D721Med (cell line): ENCODE measurements at places on chromosomes 6 and 20.

- no peak for DNase-seq
These were observed 29.1 kb upstream of the CSNK2A1 start for GRCh38 chr20:572727-573126.

- DNase-seq: no peak
These were observed 11.0 kb downstream of the RRBP1 start for GRCh38 chr20:17671011-17671410.

DNA sequence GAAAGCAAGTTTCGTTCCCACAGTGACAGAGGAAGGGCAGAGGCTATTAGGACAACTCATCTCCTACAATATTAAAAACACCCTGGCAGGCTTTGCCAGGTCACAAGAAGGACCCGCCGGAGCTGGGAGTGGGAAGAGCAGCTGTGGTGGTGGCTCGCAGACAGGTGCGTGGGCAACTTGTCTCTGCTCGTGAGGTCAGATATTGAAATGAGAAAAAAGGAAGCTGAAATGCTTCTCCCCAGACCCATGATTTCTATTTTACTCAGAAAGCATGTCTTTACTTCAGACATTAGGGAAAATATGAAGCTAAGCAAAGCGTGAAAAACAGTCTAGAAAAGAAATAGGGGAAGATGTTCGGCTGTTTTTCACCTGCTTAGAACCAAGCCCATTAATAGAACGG is 166.3 kb upstream of the EEF1E1 start:
- DNase-seq: no peak

GRCh38 chr6:4788482-4788881 is 12.3 kb downstream of the CDYL start:
- no peak for DNase-seq

DNA sequence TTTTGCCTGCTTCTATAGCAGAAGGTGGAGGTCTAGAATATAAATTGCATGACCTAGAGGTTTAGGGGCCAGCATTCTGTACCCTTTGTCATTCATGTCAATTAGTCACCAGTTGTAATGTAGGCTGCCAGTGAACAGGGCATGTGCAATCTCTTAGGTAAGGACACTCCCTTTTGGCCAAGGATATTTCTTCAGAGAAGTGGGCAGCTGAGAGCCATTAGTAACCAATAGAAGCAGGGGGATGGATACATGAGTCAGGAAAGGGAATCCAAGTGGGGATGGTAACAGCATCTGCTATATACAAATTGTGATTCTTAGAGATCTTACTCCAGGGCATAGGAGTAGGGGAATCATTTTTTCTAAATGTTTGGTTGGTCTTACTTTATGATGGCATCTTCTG is 494.2 kb upstream of the JAG1 start:
- DNase-seq: no peak

GRCh38 chr20:62236766-62237513 is 1.4 kb upstream of the OSBPL2 start:
- DNase-seq: no peak

- no peak for DNase-seq
These were observed 42.3 kb downstream of the ANKEF1 start for GRCh38 chr20:10077081-10077471.

GRCh38 chr6:139679516-139680179 is 305.2 kb upstream of the CITED2 start:
- no peak for DNase-seq

- no peak for DNase-seq
These were observed 58.6 kb downstream of the SYNJ2 start for GRCh38 chr6:158040051-158040803.

GRCh38 chr20:62485062-62485700 is 9.4 kb upstream of the GATA5 start:
- no peak for DNase-seq

GRCh38 chr6:133415262-133415661 is 174.1 kb downstream of the EYA4 start:
- DNase-seq: no peak

GRCh38 chr6:23522792-23523547 is 603.0 kb upstream of the NRSN1 start:
- no peak for DNase-seq

- DNase-seq: no peak
These were observed 83.5 kb downstream of the TTLL2 start for GRCh38 chr6:167408235-167408869.

- no peak for DNase-seq
These were observed 87.8 kb downstream of the KIF16B start for GRCh38 chr20:16485401-16485800.

DNA sequence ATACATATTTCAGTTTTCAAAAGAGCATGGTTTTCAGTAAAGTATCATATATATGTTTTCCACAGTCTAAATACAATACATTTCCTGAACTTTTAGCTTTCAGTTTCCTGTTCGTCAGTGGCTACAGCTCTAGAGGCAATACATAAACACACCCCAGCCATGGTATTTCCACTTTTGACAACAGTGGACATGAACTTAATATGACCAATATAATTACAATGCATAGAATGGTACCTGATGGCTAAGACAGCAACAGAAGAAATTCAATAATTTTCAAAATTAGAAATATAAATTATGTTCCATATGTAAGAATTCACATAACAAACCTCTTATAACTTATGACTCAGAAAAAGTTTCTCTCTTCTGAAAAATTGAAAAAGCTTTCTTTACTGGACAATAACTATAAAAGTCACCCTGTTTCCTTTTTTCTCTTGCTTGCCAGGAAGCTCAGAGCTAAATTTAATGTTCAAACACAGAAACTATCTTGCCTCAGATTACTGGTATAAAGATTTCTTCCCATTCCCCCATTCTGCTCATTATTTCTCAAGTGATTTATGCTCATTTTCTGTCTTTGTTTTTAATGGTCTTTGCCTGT is 19.2 kb downstream of the FKBP5 start:
- no peak for DNase-seq

DNA sequence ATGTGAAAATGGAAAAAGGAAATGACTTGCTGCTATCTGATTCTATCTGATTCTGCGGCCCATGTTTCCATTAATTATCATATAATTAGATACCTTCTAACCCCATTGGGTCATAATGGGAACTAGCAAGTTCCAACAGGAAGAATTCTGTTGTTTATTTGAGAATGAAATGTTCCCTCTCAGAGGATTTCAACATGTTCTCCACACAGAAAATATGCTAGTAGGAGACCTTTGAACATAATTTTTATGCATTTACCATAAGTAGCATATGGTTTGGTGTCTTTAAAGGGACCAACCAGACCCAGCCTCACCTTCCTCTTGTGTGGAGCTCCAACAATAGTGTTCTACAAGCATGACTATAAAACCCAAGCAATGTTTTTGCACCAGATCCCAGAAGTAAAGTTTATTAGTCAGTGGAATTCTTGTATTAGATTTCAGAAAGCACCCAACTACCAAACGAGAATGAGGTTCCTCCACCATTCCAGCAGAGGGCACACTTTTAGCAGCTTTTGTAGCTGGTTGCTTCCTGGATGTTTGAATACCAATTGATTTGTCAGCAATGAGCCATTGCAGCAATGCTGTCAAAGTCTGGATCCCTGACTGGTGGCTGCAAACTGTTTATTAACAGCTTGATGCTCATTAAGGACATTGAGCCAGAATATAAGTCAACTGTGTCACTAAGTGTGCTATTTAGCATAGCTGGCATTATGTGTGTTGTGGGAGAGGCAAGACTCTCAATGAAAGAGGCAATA is 143.6 kb upstream of the GJE1 start:
- no peak for DNase-seq

DNA sequence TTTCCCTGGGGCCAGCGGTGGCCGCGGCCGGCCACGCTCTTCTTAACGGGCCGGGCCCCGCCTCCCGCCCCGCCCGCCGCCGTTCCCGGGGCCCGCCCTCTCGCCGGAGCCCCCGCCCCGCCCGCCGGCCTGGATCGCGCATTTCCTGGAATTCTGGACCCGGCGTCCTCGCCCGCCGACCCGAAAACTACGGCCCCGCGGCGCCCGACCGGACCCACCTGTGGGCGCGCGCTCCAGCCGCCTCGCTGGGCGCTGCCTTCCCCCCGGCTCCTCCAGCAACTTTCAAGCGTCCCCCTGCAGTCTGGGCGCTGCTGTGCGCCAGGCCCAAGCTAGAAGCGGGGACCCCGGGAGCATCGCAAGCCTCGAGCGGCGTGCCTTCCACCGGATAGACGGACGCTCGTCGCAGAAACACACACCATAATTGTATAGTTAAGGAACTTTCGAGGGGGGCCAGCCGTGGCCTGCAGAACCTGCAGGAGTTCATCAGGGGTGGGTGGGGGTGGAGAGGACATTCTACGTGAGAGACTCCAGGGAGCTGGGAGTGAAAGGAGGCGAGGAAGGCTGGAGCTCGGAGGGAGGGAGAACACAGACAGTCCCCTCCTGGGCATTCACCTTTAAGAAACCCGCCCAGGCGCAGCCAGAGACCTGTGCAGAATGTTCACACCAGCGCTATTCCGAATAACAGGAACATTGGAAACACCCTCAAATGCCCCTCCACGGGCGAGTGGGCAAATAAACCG is at the start of gene ADA:
Gene ADA, minus strand, starts transcription at position 16 of the 740 bp plus-strand sequence. CDS start 92 bp downstream, outside the sequence.
- peak; percentile 28 for DNase-seq

GRCh38 chr6:54013966-54014365 is 97.3 kb upstream of the MLIP start:
- DNase-seq: no peak

GRCh38 chr20:12687476-12687875 is 321.3 kb upstream of the SPTLC3 start:
- DNase-seq: no peak

DNA sequence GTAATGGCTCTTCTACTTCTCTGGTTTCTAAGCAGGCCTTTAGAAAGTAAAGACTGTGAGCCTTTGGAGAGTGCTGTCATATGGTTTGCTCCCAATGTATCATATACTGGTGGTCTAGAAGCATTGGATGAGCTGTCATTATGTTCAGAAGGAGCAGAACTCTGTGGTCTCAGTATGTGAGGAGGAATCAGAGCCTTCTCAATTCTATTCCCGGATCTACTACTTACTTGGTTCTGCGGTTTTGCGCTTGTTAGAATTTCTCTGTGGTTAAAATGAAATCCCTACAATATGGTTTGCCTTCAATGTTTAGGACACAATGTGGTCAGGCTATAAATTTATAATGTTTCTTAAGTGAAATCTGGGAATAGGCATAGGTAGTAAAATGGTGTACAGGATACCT is 64.6 kb downstream of the RWDD2A start:
- DNase-seq: no peak

GRCh38 chr6:101462576-101462975 is 69.1 kb downstream of the GRIK2 start:
- no peak for DNase-seq

DNA sequence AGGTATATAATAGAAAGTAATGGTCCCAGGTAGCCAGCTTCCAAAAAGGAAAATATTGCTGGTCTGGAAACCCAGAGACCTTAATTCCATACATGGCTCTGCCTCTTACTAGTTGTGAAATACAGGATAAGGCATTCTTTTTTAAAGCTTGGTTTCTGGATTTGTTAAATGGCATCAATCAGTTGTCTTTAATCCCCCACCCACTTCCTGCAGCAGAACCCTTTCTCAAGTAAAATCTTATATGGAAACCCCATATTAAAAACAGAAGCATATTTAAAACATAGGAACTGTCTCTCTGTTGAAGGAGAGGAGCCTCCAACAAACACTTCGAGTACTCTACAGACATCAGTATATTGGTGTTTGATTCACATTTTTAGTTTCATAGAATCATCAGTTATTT is 6.2 kb upstream of the LCA5 start:
- no peak for DNase-seq

DNA sequence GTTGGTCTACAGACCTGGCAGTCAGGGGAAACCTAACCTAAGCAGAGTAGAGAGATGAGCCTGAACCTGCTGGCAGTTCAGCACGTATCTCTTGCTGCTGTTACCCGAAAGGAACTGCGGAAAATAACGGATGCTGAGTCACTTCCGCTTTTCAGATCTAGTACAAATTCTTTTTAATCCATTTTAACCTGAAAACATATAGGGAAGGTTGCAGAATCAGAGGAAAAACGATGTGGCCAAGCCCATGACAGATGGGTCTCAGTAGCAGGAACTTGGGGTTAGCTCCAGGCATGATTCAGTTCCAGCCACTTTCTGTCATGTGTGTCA is 351.9 kb upstream of the PRND start:
- no peak for DNase-seq

- DNase-seq: no peak
These were observed 4.6 kb downstream of the MDC1 start for GRCh38 chr6:30712441-30712945.

- DNase-seq: no peak
These were observed 20.2 kb downstream of the FBXL4 start for GRCh38 chr6:98927534-98927933.

- no peak for DNase-seq
These were observed 5.9 kb upstream of the CST7 start for GRCh38 chr20:24943196-24943595.

DNA sequence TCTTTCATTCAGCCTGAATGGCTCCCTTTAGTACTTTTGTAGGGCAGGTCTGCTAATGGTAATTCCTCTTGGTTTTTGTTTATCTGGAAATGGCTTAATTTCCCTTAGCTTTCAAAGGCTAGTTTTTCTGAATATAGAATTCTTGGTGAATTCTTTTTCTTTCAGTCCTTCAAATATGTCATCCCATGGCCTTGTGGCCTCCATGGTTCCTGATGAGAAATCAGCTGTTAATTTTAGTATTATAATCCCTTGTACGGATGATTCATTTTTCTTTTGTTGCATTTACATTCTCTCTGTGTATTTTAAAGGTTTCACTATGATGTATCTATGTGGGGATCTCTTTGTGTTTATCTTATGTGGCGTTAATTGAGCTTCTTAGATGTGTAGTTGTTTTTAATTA is 179.6 kb upstream of the ARG1 start:
- no peak for DNase-seq

- DNase-seq: no peak
These were observed 279.6 kb downstream of the ESR1 start for GRCh38 chr6:152087096-152087495.

GRCh38 chr6:167148997-167149396 is 8.8 kb downstream of the GPR31 start:
- no peak for DNase-seq

DNA sequence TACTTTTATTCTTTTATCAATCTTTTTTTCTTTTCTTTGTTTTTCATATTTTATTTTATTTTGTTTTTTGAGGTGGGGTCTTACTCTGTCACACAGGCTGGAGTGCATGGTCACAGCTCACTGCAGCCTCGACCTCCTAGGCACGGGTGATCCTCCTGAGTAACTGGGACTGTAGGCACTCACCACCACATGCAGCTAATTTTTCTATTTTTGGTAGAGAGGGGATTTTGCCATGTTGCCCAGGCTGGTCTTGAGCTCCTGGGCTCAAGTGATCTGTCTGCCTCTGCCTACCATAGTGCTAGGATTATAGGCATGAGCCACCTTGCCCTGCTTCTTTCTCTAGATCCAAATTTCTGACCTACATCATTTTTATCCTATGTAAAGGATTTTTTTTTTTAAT is 153.2 kb downstream of the CDKAL1 start:
- DNase-seq: no peak

GRCh38 chr6:105184921-105185320 is 5.1 kb upstream of the POPDC3 start:
- DNase-seq: no peak

GRCh38 chr20:22430154-22430745 is 154.1 kb downstream of the FOXA2 start:
- no peak for DNase-seq

GRCh38 chr6:117536317-117536716 is 53.8 kb downstream of the DCBLD1 start:
- no peak for DNase-seq
